ENCODE measurements at places on chromosomes 13 and 19.

DNA sequence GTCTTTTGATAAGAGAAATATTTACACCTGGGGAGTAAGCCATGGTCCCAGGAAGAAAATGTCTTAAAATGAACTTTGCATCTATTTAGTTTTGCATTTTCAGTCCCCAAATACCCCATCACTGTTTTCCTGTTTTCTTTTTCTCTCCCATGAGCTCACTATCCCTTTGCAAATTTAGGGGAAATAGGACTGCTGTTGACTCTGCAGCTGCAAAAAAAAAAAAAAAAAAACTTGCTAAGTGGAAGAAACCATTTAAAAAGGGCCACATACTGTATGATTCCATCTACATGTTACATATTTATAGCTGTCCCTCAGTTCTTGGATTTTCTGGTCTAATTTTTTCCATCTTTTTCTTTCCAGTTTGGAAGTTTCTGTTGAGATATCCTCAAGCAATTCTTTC, 98.2 kb upstream of the SERP2 start:
- DNase-seq, result no peak

- DNase-seq, result no peak
Observed at GRCh38 chr13:41722684-41723535, 238.0 kb downstream of the VWA8 start.

DNA sequence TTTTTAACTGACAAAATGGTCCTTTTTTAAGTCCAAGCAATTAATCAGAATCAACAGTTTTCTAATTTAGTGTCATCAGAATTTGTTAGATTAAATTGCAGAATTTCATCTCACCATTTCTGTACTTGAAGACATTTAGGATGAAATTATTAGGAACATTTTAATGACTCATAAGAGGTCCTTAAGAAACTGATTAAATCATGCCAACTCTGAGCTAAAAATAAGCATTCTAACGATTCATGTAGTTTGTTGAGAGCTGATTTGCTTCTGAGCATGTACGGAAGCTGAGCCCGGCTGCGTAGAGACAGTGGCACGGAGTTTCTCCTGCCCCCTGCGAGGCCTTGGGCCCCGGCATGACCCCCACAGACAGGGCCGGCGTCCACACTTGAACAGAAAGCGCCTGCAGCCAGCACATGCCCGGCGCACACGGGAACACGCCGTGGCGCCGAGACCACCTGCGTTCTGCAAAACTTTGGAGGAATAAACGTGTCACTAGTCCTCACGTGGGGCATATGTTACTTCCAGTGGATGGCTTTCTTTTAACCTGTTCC, 89.7 kb upstream of the MCF2L start:
- no peak for DNase-seq

DNA sequence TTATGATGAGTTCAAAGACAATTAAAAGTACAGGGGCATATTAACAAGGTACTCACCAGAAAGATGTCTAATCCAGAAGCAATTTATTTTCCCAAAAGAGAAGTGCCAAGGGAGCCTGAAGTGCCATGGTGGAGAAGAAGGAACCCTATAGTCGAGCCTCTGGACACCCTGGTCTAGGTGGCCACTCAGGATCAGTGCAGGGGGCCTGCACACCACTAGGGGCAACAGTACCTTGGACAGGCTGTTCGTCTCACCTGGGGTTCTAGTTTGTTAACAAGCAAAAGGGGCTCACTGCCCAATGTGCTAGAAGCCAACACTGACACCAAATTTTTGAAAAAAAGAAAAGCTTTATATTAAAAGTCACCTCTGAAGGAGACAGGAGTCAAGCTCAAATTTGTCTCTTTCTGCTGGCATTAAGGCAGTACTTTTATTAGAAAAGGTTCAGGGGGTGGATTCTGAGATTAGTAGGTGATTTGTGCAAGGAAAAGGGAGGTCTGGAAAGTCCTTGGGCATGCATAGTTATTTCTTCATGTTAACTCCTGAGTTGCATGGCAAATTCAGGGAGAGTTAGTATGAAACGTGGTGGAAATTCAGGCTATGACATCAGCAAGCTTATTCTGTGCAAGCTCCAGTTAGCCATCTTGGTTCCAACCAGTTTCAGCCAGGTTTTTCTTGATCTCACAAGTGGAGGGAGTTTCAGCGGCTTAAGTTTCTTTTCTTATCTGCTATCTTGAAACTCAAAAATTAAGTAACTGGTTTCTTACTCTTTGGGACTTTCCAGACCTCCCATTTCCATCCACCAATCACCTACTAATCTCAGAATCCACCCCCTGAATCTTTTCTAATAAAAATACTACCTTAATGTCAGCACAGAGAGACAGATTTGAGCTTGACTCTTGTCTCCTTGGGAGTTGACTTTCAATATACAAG, 884 bp upstream of the CBY2 start:
- no peak for DNase-seq

DNA sequence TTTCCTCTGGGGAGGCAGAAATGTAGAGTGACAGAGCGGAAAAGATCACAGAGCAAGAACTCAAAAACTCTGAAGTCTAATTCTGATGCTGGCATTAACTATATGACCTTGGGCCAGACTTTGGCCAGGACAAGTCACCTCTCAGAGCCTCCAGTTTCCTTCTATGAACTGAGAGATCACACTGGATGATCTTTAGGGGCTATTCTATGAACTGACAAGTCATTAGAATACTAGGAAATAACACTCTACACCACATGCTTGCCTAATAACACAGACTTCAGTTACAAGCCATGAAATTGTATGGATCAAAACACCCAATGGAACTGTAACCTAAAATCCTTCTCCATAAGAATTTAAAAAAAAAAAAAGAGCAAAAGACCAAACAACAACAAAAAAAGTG, 16.9 kb downstream of the SLC25A30 start:
- no peak for DNase-seq

GRCh38 chr19:51690454-51691073, 2.6 kb upstream of the SPACA6 start:
- DNase-seq, result peak; percentile 37

DNA sequence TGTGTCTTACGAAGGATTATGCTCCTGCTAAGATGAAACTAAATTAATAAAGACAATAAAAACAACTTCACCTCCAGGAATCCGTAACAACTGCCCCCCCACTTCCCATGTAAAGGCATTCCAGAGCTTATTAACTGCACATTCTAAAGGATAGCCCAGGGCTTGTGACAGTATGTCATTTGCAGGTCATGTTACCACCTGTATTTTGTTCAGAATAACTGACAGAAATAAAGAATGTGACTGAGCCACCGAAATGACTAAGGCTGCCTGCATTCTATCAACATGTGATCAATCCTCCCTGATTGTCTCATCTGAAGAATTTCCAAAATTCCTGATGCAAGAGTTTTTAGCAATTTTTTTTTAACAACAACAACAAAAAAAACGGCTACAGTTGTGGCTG, 117.2 kb downstream of the MIPEP start:
- no peak for DNase-seq

DNA sequence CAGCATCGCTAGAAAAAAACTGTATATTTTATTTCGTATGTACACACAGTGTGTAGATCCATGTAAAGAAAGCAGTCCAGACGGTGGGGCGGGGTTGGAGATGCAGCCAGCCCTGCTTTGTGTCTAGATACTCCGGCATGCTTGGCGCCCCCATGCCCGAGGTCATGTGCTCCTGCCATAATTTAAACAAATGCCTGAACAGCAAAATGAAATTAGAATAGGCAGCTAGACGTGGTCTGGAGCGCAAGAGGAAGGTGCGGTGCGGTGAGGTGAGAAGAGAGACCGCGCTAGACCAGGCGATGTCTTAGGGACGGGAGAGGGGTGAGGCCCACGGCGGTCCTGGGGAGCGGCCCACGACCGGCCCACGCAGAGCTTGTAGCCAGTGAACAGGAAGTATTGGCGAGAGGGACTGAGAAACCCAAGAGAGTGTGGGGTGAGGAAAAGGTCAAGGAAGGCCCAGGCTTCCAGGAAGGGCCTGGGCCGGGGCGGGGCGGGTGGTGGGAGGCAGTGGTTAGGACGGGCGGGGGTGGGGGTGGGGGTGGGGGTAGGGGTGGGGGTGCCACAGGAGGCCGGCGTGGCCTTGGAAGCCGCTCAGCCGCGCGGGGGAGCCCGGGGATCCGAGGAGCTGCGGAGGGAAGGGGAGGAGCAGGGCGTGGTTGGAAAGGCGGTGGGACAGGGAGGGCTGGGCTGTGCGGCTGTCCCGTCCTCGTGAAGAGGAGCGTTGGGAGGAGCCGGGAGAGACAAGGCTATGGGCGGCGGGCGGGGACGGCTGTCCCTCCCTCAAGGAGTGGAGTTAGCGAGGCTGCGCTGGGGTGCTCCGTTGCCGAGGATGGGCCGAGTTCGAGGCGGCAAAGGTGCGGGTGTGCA, 254.7 kb upstream of the SGCG start:
- DNase-seq, result no peak

Measured in NCI-H1105 treated with DMSO at 0.1 percent for 48 hours (cell line).